RPMI7951 (cell line): ENCODE measurements at places on chromosomes 7 and 10. TPM values are rescaled to one million over a fixed set of nuclear protein-coding genes. Genes with fewer than 3 reads are reported as not detected.

DNA sequence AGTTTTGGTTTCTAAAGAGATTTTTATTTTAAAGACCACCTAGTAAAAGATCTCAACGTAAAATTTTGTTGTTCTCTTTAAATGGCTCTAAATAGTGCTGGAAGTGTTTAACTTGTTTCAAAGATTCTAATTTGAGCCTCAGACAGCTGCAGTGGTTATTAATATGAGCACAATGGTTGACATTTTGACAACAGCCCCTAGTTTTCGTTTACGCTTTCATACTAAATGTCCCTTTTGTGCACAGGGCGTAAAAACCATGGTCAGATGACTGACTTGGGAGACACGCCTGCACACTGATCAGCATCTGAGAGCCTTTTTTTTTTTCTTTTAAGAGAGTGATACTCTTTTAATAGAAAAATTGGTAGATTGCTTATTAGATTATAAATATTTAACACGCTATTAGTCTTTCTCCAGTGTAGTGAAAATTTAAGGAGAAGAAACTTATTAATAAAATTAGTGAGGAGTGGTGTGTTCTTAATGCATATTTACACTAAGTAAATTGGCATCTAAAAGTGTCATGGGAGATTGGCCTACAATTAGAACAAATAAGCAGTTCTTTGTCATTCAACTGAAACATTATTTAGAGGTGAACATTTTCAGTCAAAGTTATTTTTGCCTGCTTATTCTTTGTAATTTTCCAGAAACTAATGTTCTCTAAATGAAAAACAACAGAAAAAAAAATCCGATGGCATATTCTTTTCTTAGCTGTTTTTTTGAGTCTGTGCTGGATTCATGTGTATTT lies 182.8 kb upstream of the PHYHIPL start:
- no peak for DNase-seq

ITGA8 gene
- total RNA-seq, result 6.7 and 7.6 TPM in 2 replicates

DNA sequence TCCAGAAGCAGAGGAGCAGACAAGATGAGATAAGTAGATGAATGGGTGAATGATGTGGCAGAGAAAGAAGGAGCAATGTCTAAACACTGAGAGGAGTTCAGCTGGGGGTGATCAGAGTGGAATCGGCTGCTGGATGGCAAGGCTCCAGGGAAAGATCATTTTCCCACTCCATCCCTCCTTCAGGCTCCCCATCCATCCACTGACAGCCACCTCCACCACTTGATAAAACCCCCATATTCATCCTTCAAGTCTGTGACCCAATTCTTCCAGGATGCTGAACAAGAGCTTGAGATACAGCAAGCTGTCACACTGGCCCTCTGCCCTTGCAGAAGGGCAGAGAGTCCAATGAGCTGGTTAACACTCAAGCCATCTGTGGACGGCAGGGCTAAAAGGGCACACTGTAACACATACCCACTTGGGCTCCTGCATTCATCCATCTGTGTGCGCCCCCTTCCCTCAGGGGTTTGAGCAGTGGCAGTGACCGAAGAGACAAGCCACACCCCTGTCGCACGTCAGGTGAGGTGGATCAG lies 30.8 kb upstream of the CACNB2 start:
- DNase-seq, result no peak

LMOD2 gene
- not detected in 2 replicates for total RNA-seq

- peak; percentile 54 for DNase-seq
Observed at GRCh38 chr7:90455163-90456030, 14.0 kb upstream of the PTTG1IP2 start.

DNA sequence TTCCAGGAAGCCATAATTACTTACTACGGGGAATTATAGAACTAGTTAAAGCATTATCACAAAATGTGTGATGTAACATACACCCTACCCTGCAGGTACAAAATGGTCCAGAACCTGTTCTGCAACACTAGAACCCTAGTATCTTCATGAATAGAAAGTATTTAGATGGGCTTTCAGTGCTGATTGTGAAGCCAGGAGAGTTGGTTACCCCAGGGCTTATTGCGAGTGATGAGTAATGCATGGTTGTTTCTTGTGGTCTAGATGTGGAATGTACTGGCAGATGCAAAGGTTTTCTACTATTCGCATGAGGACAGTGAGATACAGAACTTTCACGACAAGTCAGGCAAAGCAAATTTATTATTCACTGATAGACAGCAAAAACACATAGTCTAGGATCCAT lies 33.6 kb upstream of the AGR3 start:
- peak; percentile 98 for DNase-seq

DNA sequence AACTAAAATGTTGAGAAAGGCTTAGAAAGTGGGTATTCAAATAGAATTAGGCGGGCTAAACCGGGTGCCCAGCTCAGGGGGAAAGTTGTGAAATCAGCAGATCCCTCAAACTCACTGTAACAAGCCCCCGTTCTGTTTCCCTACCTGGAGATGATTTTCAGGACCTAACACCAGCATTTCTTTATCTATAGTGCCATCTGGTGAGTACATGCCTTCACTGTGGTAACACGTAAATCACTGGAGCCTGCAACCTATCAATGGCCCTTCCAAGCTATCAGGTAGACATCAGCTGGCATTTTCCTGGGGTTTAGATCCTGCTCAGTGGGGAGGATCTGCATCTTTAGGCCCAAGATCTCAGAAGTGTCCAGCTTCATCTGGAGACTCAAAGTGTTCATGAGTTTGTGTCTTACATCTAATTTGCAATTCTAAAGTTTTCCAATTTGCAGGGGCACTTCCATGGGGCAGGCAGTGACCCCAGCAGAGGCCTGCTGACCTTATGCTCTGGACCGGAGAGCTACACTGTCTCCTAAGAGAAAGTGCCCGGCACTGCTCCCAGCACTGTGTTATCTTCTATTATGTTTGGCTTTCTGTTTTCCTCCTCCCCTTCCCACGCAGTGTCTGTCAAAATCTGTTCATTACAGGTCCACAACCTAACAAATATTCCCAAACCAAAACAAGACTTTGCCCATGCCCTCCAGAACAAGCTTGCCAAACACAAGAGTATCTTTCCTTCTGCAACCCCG lies 132.5 kb downstream of the LSM5 start:
- DNase-seq, result peak; percentile 22

CDHR1 gene
- not detected in 2 replicates for total RNA-seq
